Effector CD4-positive, alpha-beta T cell (primary cell): ENCODE measurements at places on chromosomes 1 and 21.
A peak's percentile ranks its signal among the peaks of the same experiment; 100 is the strongest.

DNA sequence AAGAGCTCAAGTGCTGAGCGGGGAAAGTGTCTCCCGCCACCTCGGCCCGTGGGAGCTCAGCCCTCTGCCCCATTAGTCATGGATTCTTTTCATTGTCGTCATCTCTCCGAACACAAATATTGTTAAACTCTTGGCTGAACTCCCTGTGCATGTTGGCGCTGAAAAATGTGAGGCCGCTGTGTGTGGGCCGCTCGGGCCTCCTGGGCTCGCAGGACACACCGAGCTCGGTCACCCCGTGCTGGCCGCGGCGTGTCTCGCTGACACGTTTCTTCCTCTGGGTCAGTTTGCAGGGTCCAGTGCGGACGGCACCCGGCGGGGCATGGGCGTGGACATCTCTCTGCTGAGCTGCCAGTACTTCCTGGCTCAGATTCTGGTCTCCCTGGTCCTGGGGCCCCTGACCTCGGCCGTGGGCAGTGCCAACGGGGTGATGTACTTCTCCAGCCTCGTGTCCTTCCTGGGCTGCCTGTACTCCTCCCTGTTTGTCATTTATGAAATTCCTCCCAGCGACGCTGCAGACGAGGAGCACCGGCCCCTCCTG lies 25.6 kb downstream of the SLC45A1 start:
- DNase-seq = no peak

DNA sequence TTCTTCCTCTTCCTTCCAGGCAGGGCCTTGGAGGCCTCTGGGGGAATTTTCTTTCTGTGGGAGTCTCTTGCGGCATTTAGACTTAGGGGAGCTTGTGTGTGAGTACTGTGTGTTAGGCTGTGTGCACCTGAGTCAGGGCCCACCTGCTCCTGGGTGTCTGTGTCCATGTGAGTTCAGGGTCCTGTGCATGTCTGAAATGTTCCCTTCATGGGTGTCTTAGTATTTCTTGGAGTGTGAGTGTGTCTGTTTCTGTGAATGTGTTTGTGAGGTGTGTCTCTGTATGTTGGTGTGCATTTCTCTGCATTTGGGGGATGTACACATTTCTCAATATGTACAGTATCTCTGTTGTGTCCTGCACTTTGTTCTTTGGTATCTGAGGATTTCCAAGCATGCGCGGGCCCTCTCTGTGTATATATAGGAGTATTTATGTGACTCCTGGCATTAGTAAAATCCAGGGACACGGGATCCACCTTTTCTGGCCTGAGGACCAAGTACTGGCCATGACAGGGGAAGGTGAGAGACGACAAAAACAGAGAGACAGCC lies 2.4 kb downstream of the TFAP2E start:
- no peak for DNase-seq

- peak; percentile 48 for DNase-seq
Measured at GRCh38 chr1:167533851-167534300, 15.5 kb upstream of the CD247 start.

DNA sequence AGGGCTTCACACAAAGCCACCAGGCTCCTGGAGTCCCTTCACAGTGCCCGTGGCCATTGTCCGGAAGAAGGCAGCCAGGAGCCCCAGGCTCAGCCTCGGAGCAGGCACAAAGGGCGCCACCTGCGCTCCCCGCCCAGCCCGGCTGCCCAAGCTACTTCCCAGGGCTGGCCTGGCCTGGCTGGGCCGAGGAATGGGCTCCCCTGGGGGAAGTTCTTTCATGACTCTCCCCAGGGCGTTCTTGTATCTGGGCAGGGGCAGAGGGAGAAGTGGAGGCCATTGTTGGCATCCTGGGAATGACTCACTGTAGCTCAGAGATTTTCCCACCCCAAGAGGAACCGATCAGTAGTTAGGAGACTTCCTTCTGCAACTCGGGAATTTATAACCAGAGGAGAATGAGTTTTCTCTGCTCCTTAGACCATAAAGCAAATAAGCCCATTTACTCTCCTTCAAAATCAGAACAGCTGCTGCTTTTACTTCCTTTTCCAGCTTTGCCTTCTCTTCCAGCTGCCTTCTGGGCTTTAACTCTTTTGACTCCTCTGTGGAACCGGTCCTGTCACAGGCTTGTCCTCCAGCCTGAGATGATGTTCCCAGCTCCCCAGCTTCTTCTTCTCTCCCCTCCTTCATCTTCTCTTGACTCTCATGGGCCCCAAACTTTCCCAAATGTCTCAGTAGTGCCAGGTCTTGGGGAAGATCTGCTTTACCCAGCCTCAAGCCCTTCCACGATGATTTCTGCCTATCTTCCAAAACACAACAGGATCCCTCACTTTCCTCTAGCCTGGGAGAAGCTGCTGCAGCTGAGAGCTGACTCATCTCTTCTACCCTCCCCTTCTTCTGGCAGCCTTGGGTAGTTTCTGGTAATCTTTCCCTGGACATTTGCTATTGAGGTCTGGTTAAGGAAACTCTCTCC lies 118.7 kb upstream of the CD34 start:
- DNase-seq = no peak

- no peak for DNase-seq
Measured at GRCh38 chr1:121587777-121588176, 403.0 kb downstream of the SRGAP2C start.

GRCh38 chr1:234598974-234599616 lies 10.9 kb downstream of the IRF2BP2 start:
- DNase-seq = no peak

DNA sequence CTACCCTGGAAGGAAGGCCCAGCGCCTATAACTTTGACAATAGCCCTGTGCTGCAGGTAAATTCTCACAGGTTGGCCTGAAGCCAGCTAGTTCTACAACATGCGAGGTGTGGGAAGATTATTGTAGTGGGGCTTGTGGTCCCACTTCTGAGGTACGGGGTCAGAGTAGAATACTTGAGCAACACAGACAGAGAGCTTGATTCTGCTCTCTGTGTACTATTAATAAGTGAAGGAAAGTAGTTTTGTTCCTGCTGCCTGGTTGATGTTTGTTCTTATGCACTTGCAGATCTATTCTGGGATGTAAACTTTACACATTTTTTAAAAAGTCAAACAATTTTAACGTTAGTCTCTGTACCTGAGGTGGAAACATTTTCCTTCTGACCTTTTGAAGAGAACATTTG lies 80.4 kb downstream of the LAMC1 start:
- DNase-seq = no peak
